ENCODE measurements at places on chromosomes 4 and X.

DNA sequence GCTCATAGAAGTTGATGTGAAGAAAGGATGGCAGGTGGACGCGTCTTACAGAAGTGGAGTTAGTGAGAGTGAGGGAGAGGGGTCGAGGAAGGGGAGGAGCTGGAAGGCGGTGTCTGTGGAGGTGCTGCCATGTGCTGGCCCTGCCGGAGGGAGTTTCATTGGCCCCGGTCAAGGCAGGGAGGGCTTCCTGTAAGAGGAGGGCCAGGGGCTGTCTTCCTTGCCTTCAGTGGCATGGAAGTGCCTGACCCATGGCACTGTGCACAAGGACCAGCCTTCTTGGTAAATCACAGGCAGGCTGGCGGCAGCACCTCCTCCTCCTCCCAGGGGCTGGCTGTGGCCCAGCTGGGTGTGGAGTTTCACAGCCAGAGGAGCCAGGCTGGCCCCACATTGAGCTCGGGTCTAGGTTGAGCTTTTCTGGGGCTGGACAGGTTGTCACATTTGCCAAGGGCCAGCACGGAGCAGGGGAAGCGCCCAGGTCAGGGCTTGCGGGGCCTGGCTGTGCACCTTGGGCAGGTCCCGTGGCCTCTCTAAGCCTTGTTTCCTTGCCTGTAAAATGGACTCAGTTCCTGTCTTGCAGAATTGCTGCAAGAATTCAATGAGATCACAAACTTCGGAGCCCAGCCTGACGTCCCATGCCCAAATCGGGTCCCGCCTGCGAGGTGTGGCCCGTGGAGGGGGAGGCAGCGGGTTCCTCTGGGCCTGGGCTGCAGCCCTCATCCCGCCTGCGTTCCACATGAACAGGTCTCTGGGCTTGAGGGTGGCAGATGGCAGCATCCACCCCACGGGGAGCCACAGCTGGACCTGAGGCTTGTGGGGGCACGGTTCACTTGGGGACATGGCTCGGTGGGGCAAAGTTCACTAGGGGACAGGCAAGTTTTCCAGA is 7.0 kb downstream of the HTRA3 start:
- DNase-seq, result no peak

- no peak for DNase-seq
These were observed 7.2 kb downstream of the ZNF185 start for GRCh38 chrX:152905081-152905420.

DNA sequence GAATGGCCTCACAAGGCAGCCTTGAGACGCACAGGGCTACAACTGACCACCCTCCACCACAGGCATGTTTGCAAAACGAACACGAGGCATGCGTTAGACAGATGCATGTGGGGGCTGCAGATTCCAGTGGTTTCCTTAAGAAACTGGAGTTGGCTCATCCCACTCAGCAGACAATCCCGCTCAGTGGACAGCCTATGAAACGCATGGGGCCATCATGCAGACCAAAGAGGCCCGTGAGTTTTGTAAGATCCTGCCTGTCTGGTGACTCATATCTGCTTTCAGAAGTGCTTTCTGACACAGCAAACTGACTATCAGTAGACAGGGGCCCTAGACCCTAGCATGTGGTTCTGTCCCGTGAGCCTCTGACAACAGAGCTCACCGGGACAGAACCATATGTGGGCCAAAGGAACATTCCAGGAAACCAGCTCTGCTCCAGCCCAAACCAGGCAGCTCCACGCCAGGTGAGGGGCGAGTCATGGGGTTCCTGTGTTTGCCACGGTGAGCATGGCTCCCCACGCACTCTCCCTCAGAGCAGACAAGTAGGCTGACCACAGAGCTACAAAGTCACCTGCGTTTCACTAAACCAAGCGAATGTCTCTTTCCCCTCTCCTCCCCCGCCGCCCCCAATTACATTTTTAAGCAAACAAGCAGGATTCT is 74.4 kb downstream of the MTMR1 start:
- DNase-seq, result no peak

DNA sequence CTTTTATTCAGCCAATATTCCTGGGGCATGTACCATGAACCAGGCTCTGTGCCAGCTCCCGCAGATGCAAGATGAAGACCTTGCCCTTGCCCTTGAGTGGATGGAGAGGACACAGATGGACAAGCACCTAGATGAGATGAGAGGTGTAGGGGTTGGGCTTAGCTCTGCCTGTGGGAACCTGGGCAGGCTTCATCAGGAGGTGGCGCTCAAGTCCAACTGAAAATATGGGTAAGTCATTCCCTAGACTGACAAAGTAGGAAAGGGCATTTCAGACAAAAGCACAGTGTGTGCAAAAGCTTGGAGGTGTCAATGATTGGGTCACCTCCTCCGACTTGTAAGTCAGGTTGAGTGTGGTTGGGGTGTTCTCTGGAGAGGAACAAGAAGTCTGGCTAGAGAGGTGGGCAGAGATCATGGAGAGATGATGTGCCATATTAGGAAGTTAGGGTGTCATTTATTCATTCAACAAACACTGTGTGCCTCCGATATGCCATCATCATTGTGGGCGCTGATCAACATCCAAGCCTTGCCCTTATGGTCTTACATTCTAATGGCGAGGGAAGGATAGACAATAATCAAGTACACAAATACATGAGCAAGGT is 64.6 kb downstream of the ANAPC4 start:
- no peak for DNase-seq

DNA sequence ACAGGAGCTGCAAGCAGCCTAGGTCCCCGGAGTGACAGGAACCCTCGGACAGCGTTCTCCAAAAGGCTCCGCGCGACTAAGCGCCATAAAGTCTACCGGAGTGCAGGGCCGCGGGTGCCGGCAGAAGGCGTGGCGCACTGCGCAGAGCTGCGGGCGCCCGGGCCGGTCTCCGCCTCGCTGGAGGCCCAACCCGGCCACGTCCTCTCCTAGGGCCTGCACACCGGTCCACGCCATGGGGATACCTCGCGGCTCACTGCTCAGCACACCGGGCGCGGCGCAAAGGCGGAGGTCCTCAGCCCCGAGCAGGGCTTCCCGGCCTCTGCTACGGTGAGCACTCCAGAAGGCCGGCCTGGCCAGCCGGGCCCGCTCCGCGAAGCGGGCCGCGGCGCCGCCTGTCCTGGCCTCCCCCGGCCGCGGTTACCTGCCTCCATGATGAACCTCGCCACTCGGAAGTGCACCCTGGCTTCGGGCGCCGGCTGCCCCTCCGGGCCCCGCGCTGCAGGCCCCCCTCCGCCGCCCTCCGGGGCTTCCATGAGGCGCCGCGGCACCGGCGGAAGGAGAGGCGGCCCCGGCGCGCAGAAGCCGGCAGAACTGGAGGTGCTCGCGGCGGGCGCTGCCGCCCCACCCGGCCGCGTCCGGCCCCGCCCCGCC is at the start of gene CCNQ:
Gene CCNQ (minus strand): TSS at position 599 of the 651 bp plus-strand sequence. CDS start 66 bp downstream, at position 533.
- no peak for DNase-seq

DNA sequence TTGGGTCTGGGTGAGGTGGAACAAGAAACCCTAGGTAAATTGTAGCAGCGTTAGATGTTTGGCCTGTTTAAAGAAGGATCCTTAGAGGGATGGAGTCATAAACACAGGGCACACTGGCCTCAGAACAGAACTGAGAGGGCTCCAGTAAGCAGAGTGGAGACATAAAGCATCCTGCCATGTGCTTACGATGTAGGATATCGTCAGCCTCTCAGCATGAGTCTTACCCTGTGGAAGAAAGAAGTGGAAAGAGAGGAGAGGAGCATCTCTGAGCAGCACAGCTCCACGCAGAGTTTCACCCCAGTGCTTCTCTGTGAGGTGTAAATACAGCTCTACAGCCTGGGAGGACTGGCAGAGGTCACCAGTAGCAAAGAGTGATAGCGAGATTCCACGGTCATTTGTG is 27.8 kb upstream of the SORBS2 start:
- no peak for DNase-seq

DNA sequence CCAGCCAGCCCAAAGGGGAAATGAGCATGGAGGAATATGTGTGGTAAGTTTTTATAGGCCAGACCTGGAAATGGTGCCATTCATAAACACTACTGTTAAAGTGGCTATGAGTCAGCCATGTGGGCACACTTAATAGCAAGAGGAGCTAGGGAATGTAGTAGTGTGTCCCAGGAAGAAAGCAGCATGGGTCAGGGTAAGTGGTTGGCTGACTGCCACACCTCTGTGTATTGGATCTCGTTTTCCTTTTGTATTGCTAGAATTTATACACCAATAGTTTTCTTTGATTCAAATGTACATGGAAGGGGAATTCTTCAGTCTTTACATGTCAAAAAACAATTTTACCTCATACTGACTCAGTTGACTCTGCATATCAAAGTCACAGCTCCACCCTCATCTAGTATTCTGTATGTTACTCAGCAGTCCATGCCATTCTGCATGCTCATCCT is 22.9 kb upstream of the SGMS2 start:
- DNase-seq, result no peak

GRCh38 chr4:78749258-78749971 is 26.7 kb upstream of the BMP2K start:
- no peak for DNase-seq

- DNase-seq, result no peak
These were observed 127.9 kb upstream of the BMPR1B start for GRCh38 chr4:94629837-94630236.

DNA sequence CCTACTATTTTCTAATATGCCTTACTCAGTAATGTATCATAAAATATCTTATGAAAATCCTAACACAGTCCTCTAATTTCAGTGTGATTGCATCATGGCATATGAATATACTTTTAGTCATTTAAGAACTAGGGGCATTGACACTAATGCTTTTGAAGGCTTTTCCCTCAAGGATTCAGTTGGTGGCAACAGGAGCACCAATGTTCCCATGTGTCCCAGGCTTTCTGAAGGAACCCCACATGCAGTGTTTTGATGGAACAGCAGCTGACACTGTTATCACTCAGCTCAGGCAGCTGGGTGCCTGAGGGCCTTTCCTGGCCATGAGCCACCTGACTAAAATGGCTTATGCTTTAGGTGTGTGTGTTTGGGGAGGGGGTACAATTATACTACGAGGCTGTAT is 348.3 kb downstream of the ARHGAP24 start:
- no peak for DNase-seq

DNA sequence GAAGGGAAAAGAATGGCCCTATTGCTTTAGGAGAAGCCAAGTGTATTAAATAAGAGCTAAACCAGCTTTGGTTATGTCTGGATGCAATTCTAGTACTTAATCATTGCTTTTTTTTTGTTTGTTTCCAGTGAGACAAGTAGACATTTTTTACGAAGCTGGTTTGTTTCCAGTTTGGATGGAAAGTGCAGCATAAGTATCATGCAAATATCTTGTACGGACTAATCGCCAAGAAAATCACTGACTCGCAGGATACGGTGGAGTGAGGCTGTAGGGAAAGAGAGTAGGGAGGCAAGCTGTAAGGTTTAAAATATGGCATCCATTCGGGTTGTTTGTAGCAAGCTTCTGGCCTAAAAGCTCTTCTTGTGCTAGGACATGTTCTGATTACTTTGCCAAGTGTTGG is 64.8 kb downstream of the HPGD start:
- DNase-seq, result no peak

DNA sequence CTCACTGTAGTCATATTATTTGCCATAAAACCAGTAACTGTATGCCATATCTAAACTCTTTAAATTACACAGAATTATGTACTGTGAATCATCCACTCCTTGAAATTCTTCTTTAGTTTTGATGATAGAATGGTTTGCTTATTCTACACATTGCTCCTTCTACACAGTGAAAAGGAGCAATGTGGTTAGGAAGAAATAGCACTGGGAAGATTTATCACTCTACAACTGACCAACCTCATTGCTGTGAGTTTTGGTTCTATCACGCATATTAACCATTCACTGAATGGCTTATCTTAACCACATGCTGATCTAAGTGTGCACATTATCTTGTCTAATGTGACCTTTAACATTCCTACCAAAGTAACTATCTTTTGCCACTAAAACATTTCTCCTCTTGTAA is 415.7 kb upstream of the NDST4 start:
- no peak for DNase-seq

DNA sequence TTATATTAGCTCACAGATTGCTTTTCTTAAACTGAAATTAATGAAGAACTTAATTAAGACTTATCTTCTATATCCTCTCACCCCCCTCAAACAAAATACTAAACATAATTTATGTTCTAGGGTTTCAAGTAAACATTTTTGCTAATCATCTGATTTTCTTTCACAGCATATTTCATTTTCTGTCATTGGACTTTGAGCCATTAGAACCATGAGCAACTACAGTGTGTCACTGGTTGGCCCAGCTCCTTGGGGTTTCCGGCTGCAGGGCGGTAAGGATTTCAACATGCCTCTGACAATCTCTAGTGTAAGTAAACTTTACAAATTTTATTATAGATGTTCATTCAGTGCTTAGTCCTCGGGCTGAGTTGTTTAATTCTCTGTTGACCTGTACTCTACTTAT is 3.3 kb downstream of the PDLIM5 start:
- DNase-seq, result no peak

DNA sequence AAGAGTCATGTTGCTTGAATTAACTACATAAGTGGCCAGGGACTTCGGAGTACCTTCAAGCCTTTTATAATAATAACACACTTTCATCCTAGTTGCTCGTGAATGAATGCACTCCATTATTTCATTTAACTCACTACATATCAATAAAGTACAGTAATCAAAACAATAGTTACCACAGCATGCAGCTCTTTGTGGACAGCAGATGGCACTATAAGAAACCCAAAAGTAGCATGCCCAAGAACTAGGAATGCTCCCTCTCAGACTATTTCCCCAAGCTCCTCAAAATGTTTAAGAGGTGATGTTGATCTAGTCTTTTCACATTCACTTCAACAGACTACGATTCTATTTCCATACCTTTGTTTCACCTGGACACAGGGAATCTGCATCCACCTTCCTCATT is 500.8 kb upstream of the DIAPH2 start:
- no peak for DNase-seq

DNA sequence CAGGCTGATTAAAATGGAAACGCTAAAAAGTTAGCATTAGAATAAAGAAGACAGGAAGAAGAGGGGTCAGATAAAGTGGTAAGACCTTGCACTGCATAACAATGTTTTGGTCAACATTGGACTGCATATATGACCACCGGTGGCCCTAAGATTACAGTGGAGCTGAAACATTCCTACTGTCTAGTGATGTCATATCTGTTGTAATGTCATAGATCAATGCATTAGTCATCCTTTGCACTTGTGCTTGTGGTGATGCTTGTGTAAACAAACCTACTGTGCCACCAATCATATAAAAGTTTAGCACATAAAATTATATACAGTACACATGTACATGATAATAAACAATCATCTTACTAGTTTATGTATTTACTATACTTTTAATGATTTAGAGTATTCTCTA is 73.0 kb downstream of the TMEM165 start:
- no peak for DNase-seq

DNA sequence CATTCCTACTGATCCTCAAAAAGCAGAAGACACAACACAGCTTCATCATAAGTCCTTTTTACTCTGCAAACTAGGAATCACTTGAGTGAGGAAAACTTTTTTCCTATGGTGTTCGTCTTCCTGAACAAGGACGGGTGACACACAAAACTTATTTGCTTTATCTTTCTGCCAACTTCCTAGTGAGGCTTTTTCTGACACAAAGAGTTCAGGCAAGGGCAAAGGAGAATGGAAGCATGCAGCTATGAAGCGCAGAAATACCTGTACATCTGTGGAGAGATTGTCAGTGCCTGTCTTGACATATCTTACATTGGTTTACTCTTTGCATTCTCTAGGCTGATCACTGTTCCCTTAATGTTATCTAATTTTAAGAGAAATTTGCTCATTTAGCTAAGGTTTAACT is 548.0 kb upstream of the IGFBP7 start:
- DNase-seq, result no peak
